GF-D8 (cell line): ENCODE measurements at places on chromosomes 3 and 15.

DNA sequence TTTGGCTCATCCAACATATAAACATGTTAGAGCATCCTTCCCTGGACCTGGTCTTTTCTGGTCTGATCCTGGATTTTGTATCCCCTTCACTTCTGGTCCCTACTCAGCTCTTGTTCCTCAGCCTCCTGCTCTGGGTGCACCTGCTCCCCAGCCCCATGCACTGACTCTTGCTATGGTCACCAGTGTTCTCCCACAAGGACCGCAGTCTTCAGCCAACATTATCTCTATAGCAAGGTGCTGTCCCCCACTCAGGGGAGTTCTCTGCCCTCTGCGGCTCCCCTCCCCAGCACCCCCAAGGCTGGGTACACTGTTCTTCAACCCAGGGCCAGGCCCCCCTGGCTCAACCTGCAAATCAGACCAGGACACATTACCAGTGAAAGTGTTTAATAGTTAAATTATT lies 80.2 kb downstream of the SEC22A start:
- no peak for DNase-seq

DNA sequence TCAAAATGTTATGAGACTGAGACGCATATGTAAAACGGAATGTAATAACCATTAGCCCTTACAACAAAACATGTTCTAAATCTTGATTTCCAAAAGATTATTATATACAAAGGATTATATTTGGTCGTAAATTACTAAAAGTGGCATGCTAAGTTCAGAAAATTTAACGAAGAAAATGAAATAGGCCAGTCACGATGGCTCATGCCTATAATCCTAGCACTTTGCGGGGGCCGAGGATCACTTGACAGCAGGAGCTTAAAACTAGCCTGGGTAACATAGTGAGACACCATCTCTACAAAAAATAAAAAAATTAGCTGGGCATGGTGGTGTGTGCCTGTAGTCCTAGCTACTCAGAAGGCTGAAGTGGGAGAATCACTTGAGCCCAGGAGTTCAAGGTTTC lies 29.0 kb downstream of the ACAD11 start:
- DNase-seq: no peak

- no peak for DNase-seq
Measured at GRCh38 chr3:68999605-69000004, 13.9 kb downstream of the EOGT start.

DNA sequence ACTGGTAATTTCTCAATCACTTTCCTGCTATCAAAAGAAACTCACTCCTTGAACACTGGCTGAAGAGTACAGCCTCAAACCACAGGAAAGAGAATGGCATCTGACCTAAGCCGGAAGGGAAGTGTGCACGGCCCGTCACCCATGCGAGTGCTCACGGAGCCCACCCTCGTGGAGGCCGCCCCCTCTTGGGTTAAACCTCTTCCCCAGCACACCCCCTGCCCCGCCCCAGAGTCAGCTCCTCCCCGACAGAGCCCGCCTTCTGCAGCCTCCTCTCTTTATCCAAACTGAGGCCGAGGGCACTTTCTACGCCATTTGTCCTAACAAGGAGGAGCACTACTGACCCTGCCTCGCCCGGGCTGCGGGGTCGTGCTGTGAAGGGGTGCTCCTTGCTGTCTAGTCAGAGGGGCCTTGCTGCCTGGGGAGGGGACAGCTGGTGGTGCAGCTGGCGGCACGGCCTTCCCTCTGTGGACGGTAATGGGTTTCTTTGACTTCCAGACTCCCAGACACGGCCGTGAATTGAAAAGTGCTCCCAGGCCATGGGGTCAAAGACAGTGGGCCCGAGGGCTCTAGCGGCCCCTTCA lies 137.7 kb downstream of the NSMCE3 start:
- DNase-seq: no peak

GRCh38 chr3:12750658-12751071 lies 8.4 kb downstream of the TMEM40 start:
- DNase-seq: no peak

DNA sequence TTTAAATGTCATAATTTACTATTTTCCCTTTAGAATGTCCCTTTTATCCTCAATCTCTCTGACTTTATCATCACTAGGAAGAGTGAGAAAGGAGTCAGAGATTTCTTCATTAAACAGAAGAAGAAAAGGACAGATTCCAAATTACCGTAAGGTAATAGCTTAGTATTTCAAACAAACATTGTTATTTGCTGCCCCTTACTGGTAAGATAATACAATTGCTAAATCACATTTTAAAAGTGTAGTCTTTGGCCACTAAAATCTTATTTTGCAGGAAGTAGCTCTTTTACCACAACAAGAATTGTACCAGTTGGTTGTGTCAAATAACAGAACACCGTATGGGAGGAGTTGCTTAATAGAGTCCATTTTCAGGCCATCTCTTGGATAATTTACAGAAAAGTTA lies 53.7 kb downstream of the CGGBP1 start:
- DNase-seq: no peak

DNA sequence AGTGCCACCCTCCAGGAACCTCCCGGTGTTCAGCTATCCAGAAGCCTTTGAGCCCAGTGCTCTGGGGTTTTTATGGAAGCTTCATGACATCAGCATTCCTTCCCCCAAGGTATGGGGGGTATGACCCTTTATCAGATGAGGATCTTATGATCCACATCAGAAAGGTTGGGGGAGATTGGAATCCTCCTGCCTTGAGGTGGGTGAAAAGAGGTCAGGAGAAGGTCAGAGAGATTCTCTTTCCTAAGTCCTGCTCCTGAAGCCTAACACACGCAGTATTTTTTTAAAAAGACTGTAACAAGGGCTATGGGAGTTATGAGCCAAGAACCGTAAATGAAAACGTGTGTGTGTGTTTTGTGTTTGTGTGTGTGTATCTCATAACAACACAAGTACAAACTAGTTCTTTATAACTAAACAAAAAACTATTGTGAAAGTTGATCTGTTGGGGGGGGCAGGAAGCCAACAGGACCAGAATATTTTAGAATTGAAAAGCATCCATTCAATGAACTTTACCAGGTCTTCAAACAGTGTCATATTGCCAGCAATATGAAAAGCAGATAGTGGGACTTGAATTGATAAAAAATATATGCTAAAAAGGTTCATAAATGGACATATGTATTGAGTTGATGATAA lies 13.2 kb downstream of the MKRN3 start:
- no peak for DNase-seq

DNA sequence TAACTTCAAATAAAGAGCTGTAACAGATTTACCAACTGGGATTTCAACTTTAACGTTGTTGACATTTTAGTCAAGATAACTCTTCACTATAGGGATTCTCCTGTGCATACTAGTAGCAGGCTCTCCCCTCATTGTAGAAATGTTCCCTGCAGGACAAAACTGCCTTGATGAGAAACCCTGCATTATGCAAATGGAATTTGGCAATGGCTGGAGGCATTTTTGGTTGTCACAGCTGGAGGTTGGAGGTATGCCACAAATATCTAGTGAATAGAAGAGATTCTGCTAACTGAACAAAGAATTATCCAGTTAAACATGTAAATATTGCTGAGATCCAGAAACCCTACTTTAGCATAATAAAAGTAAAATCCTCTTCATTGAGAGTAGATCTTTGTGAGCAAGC lies 928.8 kb upstream of the ALCAM start:
- DNase-seq: no peak

DNA sequence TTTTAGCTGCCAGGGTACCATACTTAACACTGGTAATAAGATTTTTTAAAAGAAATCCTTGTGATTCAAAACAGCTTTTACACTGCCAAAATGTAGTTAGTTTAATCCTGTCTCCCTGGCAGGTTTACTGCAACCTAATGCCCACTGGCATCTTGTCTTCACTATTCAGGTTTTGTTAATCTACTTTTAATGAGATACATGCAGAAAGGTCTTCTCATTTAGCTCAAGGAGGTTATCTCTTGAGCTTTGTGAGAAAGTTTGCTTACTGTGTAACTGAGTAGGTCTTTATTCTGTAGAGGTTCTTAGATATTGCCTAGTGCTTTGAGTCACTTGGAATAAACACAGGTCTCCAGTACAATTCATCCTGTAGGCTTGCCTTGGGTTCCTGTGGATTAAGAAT lies 110.7 kb downstream of the PIK3R4 start:
- no peak for DNase-seq

- DNase-seq: no peak
Measured at GRCh38 chr3:27577504-27577903, 93.3 kb upstream of the SLC4A7 start.

DNA sequence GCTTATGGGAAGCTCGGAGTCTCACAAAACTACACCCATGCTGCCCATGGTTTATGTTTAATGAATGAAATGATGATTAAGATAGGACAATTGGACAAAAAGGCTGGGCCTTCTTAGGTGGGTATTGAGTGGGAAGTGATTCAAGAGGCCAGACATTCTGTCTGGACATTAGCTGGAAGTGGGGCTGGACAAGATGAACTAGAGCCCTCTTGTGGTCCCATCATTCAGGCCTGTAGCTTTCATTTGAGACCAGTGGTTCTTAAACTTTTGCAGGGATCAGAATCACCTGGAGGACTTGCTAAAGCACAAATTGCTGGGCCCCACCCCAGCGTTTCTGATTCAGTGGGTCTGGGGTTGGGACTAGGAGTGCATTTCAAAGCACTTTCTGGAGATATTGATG lies 290.4 kb upstream of the CTDSPL start:
- no peak for DNase-seq

DNA sequence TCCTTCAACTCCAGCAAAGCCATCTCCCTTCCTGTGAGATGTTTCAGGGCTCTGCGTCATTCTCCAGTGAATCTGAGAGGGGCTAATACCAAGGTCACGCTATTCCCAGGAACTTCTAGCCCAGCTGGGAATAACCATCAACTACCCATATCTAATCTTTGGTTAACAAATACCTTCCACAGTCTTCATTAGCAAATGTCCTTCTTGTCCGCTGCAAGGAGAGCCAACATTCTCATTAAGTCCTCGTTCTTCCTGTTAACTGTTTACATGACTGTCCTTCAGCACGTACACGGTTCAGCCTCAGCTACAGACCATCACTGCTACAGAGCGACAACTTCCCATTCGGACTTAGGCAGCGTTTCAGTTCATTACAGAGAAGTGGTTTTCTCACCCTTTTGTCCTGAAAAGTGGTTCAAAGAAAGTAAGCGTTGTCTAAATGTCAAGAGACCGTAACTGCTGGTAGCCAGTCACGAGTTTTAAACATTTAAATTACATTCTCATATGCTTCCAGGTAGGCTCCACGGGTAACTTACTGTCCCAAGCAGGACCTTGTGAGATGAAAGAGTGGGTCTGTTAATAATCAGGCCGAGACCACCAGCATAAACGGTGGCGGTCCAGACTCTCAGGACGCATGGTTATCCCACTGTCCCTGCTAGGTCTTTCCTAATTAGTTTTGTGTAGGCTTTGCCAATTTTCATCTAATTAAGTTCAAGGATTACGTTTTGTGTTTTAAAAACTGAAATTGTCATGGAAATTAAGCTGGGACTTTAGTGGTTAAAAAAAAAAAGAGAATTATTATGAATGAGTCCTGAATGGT lies 63.8 kb downstream of the CHSY1 start:
- DNase-seq: no peak

DNA sequence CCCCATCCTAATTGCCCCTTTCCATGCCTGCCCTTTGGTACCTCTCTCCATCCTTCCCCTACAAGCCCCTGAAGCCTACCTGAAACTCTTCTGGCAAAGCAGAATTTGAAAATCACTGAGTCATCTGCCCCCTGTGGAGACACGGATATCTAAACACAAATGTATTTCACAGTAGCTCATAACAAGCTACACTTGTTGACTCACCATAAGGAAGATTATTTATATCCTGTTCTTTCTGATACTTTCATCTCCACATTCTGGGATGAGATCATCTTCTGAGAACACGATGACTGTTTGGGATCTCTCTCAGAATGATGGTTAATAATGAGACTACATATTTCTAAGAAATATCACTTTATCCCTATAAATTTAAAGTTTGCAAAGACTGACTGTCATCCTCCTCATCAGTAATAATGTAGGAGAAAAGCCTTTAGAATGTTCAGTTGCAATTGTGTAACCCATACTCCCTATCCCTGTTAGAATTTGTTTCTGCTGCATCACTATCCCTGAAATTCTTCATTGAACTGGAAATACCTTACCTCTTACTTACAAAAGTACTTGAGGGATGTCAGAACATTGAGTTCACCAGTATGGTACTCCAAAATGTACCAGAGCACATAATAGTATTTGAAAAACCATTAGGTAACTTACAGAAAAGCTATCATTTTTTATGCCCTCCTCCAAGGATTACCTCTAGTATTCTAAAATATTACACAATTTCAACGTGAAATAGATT lies 116.1 kb upstream of the IL12A start:
- DNase-seq: no peak

DNA sequence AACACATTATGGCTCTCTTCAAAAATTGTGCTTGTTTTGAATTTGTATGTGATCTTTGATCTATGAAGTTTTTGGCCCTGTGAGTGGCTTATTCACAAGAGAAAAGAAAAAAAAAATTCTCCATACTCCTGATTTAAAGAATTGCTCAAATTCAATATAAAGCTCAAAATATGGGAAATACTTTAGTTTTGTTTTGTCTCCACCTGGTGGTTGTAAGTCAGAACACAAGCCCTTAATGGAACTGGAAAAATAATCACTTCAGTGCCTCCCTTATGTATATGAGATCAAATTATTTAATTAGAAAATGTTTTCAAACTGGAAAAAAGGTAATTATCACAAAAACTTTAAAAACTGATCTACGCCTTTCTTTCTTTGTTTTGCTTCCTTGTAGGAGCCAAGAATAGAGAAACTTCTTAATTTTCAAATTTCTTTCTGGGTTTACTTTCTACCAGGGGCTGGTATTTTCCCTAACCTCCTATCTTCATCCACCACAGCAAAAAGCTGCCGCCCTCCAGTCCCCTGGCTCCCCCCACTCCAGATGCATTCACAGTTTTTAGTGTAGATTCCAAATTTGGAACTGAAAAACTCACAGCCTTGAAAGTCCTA lies 50.6 kb downstream of the SERP1 start:
- peak; percentile 29 for DNase-seq

DNA sequence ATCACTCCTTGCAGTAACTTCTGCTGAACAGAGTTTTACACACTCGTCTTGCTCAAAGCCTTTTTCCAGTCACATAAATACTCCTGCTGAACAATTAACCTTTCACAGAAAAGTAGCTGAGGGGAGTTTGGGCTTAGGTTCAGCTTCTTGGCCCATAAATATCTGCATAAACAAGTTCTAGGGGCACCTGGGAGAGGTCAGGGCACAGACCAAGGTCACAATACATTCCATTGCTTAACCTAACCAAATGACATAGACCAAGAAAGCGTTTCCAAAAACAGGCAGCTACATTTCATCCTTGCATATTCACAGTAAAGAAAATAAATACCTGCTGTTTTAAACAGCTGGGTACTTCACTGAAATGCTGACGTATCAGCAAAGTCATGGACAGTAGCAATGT lies 101.3 kb downstream of the THRB start:
- DNase-seq: no peak

- DNase-seq: no peak
Measured at GRCh38 chr15:58518626-58519025, 86.8 kb downstream of the LIPC start.

GRCh38 chr3:21654241-21654640 lies 96.8 kb downstream of the ZNF385D start:
- no peak for DNase-seq

- no peak for DNase-seq
Measured at GRCh38 chr3:81436182-81436581, 325.3 kb downstream of the GBE1 start.
